NCI-H1930 (cell line): ENCODE measurements at places on chromosomes 13 and 19.

DNA sequence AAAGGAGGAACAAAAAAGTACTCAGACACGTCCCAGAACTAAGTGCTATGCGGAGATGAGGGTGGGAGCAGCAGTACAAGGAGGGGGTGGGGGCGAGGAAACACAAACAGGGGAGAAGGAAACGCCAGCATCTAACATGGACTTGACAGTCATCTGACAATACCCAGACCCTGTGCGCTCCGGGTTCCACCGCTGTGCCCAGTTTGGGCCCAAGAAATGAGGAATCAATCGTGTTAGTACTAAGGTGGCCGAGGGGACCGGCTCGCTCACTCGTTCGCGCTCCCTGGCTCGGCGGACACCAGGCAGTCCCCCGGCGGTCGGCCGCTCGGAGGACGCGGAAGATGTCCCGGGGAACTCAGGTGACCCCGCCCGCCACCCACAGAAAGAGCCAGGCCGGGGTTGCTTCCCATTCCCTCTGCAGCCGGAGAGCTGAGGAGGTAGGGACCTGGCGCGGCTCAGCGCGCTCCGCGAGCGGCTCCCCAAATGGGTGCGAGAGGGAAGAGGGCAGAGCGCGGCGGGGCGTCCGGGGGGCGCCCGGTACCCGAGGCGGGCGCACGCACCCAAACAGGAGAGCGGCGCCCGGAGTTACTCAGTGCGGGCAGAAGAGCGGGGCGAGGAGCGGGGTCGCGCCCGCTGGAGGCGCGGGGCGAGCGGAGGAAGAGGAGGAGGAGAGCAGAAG lies 616 bp downstream of the TSHZ3 start:
- DNase-seq, result no peak

DNA sequence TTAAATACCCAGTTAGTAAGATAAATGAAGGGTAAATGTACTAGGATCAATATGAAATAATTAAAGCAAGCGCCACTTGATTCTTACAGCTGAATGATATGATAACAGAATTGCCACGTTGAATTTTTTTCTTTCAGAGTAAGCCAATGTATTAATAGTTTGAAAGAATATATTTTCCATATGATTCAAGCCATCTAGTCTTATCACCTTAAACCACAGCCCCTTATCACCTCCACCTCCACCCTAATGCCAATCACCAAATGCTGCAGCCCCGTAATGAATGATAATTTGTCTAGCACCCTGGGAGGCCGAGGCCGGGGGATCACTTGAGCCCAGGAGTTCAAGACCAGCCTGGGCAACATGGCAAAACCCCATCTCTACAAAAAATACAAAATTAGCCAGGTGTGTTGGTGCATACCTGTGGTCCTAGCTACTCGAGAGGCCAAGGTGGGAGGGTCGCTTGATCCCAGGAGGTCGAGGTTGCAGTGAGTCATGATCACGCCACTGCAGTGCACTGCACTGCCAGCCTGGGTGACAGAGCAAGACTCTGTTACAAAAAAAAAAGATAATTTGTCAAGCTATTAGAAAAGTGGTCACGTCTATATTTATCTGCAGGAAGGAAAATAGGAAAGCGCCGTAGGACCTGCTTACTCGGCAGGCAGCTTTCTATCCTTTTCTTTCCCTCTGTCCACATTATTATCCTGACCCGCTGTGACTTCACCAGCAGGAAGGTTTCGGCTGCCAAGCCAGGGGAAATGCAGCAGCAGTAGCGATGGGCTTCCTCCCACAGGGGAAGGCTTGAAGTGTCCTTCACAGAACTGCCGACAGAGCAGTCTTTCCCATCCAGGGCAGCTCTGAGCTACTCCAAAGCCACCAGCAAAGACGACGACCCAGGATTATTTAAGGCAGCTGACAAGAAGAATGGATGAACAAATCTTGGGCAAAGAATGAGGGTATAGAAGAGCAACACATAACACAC lies 19.7 kb upstream of the CLN5 start:
- DNase-seq, result no peak

- DNase-seq, result peak; percentile 83
Observed at GRCh38 chr19:45882652-45883585, 3.0 kb downstream of the IRF2BP1 start.

GRCh38 chr19:34244611-34245299 lies 9.6 kb upstream of the GARRE1 start:
- no peak for DNase-seq

DNA sequence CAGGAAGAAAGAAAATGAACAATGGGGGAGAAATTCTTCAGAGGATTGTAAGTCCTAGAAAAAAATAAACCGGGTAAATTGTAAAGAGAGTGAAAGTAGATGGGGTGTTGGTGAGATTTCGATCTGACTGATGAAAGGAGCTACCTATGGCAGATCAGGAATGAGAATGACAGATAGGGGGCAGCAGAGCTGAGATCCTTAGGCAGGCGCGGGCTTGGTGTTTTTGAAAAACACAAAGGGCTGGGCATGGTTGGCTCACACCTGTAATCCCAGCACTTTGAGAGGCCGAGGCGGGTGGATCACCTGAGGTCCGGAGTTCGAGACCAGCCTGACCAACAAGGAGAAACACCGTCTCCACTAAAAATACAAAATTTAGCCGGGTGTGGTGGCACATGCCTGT lies 1468.6 kb upstream of the SLC10A2 start:
- no peak for DNase-seq

GRCh38 chr13:41603917-41604316 lies 146.6 kb downstream of the RGCC start:
- no peak for DNase-seq

DNA sequence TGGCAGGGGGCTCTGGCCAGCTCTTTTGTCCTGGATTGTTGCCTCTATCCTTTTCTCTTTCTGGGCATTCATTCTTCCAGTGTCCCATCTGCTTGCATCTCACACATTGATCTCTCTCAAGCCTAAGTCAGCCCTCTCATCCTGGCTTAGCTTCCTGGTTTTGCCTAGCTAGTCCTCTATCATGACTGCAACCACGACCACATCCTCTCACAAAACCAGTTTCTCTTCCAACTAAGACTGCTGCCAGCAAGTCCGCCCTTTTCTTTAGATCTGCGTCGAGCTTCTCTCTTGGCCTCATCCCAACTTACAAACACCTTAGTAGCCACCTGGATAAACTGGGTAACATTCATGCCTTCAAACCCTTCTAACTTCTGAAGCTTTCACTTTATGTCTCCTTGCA lies 212.2 kb upstream of the HTR2A start:
- no peak for DNase-seq

DNA sequence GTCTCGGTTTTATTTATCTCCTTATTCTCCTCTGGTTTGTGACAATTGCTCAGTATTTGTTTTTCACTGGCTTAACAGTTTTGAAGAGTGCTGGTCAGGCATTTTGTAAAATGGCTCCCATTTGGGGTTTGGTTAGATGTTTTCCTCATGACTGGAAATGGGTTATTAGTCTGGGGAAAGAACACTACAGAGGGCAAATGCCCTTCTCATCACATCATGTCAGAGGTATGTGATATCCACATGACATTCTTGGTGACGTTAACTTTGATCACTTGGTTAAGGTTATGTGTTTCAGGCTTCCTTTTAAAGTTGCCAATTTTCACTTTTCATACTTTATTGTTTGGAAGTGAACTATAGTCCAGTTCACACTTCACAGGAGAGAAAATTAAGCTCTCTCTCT lies 74.8 kb upstream of the KLHL1 start:
- DNase-seq, result no peak

- peak; percentile 35 for DNase-seq
Observed at GRCh38 chr19:33214596-33214995, 11.1 kb downstream of the SLC7A10 start.

DNA sequence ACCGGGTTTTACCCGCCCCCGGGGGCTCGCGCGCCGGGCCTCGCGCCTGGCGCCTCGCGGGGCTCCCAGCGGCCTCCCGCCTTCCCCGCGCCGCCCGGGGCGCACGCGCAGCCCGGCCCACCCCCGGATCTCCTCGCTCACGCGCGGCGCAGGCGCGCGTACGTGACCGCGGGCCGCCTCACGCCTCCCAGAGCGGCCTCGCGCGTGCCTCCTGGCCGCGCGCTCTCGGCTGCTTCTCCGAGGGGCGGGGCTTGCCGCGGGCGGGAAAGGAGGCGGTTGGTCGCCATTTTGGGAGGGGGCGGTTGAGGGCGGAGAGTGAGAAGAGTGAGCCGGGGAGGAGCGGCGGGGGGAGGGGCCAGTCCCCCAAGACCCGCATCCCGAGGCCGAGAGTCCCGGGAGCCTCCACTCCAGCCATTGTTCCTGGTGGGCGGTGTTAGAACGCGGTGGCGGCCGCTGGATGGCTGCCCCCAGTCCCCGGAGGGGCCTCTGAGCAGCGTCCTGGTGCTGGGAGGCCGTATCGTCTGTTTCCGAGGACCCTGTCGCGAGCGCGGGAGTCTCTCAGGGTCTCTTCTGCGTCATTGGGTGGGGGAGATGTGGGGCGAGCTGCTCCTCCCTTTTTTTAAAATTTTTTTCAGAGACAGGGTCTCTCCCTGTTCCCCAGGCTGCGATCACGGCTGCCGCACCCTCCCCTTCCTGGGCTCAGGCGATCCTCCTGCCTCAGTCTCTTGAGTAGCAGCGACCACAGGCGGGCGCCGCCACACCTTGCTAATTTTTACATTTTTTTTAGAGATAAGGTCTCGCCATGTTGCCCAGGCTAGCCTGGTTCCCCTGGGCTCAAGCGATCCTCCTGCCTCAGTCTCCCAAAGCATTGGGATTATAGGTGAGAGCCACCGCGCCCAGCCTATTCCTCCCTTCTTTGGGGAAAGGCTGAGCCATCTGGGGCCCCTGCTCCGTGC lies at the start of gene ZNF541:
ZNF541 (minus strand) TSS at position 78 of the 956 bp plus-strand sequence. CDS start 17,292 bp downstream, outside the sequence.
- peak; percentile 60 for DNase-seq

- DNase-seq, result peak; percentile 29
Observed at GRCh38 chr13:30334663-30335386, 27.5 kb upstream of the KATNAL1 start.

DNA sequence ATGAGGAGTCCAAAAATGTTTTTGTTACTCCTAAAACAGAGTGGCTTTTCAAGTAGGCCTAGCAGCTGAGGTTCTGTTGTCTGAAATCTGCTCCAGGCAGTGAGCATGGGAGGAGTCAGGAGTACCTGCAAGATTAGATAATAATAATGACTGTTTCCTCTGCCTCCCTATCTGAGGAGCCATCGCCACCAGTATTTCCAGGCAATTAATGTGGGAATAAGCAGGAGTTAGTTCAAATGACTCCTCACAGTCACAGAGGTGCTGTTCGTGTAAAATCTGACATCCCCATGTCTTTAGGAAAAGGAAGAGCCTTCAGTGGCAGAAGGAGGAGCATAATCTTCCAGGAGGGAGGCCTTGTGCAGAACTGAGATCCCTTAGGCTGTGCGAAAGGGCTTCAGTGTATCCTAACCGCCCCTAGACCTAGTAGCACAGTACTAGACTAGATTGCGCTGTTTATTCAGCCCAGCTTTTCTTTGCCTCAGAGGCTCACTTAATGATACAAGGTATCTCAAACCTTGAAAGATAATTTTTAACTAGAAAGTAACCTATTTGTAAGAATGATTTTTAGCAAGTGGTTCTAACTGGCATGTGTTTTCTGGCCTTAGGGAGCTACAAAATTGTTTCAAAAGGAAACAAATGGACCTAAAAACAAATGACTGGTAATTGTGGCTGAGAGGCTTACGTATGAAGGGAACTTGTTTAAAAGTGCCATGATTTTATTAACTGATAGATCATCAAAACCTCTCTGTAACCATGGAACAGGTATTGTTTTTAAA lies 49.0 kb downstream of the FREM2 start:
- DNase-seq, result no peak

DNA sequence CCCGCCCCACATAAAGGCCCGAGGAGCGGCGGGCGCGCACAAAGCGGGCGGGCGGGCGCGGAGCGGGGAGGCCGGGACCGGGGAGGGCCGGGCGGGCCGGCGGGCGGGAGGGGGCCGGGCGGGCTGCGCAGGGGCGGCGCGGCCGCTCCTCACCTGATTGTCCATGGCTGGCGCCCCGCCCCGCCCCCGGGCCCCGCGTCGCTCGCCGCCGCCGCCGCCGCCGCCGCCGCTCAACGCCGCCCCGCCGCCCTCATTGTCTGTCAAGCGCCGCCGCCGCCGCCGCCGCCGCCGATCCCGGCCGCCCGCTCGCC lies 200 bp downstream of the MLLT1 start:
- DNase-seq, result no peak

GRCh38 chr13:71492346-71492871 lies 374.6 kb downstream of the DACH1 start:
- no peak for DNase-seq

DNA sequence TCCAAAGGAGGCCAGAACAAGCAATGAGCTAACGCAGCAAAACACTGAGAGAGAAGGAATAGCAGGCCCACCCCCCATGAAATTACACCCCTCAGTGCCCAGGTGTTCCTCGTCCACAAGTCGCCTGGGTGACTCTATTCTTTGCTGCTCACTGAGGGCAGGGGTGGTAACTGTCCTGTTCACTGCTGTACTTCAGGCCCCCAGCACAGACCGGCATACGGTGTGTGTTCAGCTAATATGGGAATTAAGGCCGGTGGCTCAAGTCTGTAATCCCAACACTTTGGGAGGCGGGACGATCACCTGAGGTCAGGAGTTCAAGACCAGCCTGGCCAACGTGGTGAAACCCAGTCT lies 31.9 kb downstream of the DHRS12 start:
- DNase-seq, result no peak

GRCh38 chr19:10145031-10145430 lies 25.3 kb upstream of the EIF3G start:
- DNase-seq, result no peak

- DNase-seq, result no peak
Observed at GRCh38 chr13:109776575-109776974, 9.8 kb downstream of the IRS2 start.

DNA sequence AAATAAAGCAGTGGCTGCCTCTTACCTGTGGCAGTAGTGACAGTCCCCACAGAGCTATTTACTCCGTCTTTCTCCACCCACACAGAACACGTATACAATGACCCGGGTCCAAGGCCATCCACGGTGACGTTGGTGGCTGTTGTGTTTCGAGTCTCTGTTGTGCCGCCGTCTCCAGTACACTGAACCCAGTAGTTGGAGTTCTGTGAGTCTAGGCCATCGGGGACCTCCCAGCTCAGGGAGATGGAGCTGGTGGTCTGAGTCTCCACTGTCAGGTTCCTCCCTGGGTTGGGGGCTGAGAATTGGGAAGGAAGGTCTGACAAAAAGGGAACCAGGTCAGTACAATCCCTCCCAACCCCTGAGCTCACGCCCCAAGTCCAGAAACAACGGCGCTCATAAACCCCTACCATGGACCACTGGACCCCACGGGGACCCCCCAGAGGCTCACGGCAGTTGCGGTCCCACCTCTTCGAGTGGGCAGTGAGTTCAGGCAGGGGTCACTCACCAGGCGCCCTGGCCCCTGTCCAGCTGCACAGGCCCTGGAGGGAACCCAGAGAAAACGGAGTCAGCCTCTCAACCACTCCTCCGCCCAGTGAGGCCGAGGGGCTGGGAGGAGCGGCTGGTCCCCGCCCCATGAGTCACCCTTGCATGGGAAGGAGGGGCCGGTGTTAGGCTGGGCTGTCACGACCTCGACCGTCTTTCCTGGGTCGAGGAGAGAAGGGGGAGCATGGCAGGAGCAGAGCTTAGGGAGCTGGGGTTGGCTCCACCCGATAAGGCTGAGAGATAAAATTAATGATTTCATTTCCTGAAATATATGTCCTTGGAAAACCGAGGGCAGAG lies 2.4 kb downstream of the PTPRH start:
- no peak for DNase-seq

GRCh38 chr13:45242070-45242469 lies 41.2 kb upstream of the KCTD4 start:
- no peak for DNase-seq
